ENCODE measurements at places on chromosomes 6 and 20. TPM values are rescaled to one million over a fixed set of nuclear protein-coding genes. Genes with fewer than 3 reads are reported as not detected.

Gene SLC35F1
- 6.3 TPM for total RNA-seq

Gene VWA7
- total RNA-seq: 0.47 TPM

Gene VSX1
- not detected for total RNA-seq

Gene SCGN
- 0.35 TPM for total RNA-seq

Gene ARID1B
- total RNA-seq: 73.1 TPM

GRCh38 chr6:37273690-37274089 is 15.7 kb upstream of the TMEM217 start:
- no peak for ATAC-seq

DNA sequence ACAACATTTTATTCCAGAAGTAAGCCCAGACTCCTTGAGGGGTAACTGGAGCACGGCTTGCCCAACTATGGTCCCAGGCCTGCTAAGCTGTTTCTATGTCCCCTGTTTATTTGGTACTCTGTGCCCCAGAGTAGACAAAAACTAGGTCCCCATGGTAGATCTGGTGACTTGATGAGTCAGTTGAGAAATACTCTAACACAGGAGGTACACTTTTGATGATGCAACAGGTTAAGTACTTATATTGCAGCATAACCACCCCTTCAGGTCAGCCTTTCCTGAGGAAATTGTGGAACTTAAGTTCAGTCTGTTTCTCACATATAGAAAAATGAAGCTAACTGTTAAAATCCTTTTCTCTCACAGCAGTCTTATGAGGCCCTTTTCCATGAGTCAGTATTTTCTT is 19.6 kb downstream of the TTPAL start:
- ATAC-seq: peak; percentile 66

DNA sequence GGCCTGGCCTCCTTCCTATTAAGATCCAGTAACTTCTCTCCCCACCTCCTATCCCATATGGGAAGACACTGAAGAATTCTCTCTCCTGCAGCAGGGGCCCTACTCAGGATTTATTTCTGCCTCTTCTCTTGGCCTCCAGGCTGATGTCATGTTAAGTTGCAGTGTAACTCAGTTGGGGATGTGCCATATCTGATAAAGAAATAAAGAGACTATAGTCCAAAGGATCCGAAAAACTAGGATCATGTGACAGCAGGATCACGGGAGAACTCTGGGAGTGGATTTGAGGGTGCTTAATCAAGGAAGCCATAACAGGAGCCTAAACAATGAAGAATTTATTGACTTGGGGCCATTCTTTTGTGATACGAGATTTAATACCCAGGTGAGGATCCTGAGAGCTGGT is 38.5 kb upstream of the TGM6 start:
- ATAC-seq: no peak

DNA sequence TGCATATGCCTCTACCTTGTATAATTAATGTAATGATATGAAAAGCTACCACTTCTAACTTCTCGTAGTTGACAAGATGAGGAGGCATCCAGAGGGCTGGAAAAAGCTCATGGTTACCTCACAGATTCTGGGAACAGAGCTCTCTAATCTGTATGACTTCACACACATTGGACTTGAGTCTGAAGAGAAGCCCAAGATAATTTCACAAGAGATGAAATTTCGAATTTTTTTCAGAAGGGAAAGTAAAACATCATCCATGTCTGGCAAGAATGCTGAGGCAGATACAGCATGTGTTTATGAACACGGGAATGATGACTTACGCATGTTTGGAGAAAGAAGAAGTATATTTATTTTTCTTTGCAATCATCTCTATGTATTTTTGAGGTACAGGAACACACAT is 141.8 kb upstream of the TENT5A start:
- peak; percentile 85 for ATAC-seq

DNA sequence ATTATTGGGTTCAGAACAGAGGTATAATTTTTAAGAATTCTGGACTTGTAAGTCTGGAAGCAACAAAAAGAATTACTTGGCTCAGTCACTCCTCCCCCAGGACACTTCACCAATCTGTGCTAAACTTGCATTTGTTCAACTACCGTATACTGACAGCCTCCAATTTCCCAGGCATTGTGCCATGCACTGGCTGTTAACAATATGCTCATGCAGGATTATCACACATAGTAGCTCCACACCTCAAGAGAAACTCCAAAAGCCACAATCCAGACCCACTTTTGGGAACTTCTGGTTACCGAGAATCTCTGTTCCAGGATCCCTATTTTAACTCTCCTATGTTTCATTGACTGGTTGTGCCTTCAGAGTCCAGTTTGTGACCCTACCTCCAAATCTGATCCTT is 7.7 kb downstream of the ADGRF1 start:
- no peak for ATAC-seq

DNA sequence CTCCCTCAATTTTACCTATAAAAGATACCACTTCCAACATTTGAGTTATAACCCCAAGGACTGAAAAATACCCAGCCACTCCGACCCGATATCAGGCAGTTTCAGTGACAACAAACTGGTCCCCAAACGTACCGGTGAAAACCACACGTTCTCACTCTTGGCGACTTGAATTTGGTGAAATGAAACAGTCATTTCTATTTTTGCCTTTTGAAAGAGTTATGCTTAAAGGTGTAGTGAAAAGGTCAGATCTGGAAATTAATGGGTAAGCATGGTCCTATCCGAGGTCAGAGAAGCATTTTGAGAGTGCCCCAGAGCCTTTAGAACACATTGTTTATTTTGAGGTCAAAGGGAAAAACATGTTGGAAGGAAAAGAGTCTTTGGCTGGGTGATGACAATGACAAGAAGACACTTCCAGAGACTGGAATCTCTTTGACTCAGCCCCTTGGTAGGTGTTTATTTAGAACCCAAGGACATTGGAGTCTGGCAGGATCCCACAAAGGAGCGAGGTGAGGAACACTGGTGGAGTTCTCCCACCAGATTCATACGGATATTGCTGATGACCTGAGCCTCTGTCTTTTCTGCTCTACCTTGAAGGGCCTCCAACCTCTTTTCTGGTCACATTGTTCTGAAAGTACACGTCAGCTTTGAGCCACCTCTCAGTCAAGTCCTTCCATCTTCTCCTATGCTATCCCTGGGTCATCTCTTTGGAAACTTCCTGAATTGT is 235.0 kb downstream of the GMPR start:
- no peak for ATAC-seq

DNA sequence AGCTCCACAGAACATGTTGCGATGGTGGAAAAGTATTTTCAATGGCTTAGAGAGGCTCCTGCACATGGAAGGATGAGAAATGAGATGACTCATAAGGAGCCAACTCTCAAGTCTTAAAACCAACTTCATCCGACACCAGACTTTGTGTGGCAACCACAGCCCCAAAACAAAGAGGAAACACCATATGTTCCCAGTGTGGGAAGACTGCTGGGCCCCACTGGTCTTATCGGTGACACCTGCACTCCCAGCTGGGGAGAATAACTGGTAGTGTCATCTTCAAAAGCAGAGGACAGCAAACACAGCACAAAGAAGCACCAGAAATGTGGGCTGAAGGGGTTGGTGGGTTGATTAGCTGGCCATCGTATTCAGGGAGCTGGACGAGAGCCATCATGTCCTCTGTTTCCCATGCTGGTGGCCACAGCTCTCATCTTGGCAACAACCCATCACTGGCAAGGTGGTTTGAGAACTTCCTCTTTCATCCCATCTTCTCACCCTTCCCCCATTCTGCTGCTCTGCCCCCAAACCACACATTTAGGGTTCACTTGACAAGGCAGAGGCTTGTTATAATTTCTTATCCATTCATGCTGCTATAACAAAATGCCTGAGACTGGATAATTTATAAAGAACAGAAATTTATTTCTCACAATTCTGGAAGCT is 46.0 kb upstream of the TASP1 start:
- ATAC-seq: no peak

DNA sequence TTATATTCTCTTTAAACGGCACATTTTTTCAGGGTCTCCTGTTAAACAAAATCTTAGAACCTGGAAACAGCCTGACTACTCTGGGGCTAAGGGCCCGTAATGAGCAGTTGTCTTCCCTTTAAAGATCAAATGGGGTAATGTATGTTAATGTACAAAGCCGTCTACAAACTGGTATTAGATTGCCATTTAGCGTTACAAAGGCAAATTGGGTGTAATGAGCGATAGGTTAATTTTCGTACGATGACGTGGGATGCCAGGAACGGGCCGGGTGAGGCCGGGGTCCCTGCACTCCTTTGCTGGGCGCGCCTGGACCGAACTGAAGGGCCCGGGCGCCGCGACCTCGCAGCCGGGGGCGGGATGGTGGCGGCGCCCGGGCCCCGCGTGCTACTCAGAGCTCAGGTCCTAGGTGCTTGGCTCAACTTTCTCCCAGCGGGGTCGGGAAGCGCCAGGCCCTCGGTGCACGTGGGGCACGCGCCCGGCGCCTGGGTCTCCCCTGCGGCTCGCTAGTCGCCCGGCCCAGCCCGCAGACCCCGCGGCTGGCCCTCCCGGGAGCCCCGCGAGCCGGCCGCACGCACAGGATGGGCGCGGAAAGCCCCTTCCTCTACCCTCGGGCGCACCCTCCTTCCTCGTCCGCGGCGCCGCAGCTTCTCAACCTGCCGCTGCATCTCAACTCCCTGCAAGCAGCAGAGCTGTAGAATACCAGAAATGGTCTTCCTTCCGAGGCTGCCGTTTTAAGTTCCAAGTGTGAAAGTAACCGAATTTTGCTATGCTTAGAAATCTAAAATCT is 5.9 kb downstream of the NKX2-4 start:
- no peak for ATAC-seq

DNA sequence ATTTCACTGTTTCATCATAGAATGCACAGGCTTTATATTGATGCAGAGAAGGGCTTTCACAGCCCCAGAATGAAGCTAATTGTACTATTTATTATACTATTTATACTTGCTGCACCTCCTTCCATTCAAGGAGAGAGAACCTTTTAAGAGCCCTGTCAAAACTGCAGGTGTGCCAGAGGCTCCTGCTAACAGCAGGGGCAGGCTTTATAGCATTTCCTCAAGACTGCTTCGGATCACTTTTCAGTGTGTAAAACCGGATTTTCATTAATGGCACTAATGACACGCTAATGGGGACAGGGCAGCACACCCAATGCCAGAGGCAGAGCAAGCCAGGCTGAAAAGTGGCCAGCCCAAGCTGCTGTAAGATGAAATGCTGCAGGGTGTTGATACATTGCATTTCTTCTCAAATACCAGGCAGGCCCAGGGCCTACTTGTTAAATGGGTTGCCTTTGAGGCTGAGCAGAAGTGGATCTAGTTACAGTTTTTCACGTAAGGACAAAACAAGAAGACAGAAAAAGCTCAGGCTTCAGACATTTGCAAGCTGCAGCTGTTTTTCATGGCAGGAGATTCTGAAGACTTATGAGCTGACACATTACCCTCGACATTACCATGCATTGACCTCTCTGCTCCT is 487.7 kb upstream of the BTBD3 start:
- ATAC-seq: no peak

GRCh38 chr6:45514454-45515230 is 136.9 kb upstream of the SUPT3H start:
- ATAC-seq: no peak

GRCh38 chr6:22716721-22717120 is 147.4 kb downstream of the HDGFL1 start:
- no peak for ATAC-seq

DNA sequence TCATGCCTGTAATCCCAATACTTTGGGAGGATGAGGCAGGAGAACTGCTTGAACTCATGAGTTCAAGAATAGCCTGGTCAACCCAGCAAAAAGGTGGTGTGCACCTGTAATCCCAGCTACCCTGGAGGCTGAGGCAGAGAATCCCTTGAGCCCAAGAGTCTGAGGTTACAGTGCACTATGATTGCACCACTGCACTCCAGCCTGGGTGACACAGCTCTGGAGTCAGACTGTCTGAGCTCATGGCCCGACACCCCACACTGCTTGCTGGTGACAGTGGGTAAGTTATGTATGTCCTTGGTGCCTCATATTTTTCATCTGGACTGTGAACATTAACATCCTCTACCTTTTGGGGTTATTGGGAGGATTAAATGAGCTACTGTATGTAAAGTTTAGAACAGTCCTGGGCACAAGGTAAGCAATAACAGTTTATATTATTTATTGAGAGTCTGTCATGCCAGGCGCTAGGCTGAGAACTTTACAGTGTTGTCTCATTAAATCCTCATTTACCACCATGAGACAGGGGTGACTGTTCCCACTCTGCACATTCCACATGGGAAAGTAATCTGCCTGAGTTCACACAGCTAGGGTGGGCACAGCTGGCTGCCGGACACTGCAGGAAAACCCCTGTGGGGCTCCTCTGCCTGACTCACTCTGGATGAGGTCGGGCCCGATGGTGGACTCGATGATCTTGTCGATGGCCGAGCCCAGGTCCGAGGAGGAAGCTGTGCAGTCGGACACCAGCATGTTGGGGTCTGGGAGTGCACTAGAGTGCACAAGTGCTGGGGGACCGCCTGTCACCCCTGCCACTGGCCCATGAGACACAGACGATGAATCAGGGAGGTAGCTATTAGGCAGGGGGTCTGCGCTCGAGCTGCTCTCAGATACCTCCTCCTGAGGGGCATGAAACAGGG is 2.9 kb downstream of the ZNF335 start:
- no peak for ATAC-seq

DNA sequence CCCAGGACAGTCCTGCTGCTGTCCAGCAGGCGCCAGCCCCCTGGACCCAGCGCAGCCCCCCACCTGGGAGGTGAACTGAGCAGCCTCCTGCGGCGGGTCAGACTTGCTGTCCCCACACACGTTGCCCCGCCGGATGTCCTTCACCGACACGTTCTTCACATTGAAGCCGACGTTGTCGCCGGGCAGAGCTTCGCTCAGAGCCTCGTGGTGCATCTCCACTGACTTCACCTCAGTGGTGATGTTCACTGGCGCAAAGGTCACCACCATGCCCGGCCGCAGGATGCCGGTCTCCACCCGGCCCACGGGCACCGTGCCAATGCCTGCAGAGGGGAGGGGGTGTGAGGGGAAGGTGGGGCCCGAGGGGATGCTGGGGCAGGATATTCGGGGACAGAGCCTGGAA is 8.5 kb downstream of the EEF1A2 start:
- ATAC-seq: no peak

DNA sequence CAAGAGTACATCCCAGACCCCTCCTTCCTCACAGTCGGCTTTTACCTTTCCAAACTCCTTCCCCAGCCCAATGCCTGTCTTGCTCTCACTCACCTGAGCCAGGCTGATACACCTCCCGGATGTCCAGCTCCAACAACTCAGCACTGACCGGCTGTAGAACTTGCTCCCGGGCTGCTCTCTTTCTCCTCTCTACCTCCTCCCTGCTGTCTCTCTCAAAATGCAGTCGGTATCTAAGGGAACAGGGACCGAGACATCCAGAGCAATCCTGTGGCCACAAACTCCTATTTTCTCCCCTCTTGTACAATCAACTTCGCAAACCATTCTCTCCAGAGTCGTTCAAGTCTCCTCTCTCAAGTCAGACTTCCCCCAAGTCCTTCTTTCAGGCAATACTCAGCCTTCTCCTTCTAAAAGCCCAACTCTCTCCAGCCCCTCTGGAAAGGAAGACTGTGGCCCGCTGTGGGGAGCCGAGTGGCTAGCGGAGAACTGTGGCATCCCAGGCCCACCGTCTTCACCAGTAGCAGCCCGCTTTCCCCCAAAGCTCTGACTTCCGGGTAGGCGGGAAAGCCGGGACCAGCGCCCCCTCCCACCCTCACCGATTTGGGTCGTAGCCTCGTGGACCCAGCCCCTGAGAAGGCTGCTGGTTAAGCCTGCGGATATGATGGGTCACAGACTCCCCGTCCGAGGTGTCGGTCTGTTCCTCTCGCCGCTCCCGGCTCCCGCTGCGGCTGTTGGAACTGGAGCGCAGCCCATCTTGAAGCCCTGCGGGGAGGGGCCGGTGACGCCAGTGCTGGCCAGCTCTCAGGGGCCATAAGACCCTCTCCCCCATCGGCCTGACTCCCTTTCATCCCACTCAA is 1.1 kb downstream of the GNL1 start:
- ATAC-seq: peak; percentile 41
